ENCODE measurements at places on chromosomes 2 and 18.
A peak's percentile ranks its signal among the peaks of the same experiment; 100 is the strongest.

DNA sequence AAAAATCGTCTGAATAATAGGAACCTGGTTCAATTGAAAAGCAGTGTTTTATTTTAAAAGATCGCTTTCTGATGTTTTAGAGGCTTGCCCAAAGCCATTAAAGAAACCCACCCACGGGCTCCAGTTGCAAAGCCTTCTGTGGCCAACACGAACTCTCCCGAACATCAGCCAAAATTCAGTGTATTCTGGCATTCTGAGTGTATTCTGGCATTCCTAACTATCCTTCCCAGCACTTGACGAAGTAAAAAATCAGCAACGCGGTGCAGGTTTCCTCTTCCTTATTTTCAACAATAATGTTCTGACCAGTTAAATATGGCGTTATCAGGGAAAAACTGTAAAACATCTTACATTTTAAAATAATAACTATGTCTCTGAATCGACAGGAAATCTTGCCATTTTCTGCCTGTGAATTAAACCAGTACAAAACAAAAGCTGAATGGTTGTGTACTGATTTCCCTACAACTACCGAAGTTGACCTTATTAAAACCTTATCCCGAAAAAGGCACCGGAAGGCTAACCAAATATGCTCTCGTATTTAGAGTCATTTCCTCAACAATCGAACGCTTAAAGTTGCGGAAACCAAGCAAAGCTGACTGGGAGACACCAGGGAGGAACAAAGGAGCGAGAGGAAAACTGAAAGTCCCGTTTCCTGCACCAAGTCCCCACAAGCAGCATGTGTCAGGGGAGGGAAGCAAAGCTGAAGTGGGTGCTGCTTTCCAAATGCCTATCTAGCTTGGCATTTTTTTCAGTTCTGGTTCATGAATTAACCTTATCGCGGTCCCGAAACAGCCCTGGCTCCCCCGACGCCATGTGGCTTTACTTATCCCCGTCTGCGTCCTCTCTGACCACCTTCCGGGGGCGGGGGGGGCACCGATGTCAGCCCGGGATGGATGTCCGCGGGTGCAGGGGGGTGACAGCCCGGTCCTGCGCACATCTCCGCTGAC is 44.3 kb downstream of the ZNF516 start:
- DNase-seq = peak; percentile 83

DNA sequence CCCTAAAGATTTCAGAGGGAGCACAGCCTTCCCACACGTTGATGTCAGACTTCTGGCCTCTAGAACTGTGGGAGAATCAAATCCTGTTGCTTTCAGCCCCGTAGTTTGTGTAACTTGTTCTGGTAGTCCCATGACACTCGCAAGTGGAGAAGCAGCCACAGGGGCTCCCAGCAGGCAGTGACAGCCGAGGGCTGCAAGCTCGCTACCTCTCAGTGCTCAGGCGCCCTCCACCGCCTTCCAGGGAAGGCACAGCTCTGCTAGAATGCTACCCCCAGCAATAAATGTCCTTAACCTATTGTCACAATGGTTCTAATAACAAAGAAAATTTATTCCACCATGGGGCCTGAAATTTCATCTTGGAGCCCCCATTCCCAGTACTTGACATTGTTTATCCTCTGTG is 143.1 kb upstream of the ZNF236 start:
- no peak for DNase-seq

- peak; percentile 91 for DNase-seq
These were observed 24.6 kb upstream of the KCMF1 start for GRCh38 chr2:84946204-84947009.

GRCh38 chr18:23810396-23810795 is 121.1 kb downstream of the LAMA3 start:
- no peak for DNase-seq

DNA sequence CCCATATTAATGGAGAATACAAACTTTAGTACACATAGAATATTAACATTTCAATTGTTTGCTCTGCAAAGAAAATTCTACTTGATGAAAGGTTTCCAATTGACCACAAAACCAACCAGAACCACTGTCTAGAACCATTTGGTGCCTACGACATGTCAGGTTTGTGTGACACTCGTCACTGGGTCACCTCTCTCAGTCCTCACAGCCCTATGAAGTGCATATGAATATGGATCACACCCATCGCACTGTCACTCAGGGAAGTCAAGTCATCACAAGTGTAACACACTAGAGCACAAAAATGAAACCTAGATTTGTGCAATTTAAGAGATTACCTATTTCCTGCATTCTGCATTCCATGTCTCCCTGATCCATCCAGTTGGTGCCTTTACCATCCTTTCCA is 43.7 kb downstream of the PTPN2 start:
- DNase-seq = no peak

GRCh38 chr18:55144193-55144930 is 185.1 kb upstream of the CCDC68 start:
- no peak for DNase-seq

DNA sequence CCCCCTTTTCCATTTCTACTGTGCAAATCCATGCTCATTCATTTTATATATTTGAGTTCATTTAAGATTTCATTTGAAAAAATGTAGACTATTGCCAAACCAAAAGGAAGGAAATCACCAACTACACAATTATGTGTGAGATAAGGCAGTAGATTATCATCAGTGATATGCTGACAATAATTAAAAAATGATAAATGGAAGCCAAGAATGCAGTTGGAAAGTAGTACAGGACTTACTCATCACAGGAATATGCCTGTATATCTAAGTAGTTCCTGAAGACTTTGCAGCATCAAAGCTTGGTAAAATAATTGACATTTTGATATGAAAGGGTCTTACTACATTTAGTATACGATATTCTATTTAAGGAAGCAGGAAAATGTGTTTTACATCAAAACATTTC is 166.1 kb upstream of the OTX1 start:
- peak; percentile 45 for DNase-seq

DNA sequence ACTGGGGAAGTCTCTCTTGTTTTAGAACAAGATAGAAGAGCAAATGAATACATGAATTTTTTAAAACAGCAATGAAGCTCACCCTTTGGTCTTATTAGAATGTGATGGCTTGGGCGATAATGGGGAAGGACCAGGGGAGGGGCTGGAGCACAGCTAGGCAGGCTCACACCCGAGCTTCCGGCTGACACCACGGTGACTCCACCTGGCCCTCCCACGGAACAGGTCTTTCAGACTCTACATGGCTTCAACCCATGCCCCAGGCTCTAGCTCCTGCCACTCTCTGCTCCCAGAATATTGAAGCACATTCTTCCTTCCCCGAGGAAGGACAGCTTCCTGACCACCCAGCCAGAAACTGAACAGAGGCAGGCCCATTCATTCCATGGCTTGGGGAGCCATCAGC is 127.5 kb upstream of the AGAP1 start:
- DNase-seq = no peak

- no peak for DNase-seq
These were observed 30.1 kb upstream of the PNO1 start for GRCh38 chr2:68127358-68128242.

DNA sequence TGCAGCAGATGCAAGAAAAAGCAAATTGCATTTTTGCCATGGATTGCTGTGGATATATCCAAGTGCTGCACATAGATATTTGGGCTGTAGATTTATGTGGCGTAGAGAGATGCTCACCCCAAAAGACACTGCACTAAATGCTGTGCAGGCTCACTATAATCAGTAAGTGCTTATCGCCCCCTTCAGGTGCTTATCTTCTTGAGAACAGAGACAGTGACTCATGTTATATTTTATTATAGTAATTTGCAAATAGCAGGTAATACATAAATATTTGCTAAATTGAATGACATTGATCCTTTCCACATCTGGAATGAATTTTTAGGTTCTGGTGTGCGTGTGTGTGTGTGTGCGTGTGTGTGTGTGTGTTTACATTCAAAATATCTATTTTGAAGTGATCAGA is 36.8 kb upstream of the PLEKHM3 start:
- DNase-seq = peak; percentile 50

GRCh38 chr2:2926009-2926857 is 451.4 kb downstream of the EIPR1 start:
- no peak for DNase-seq

DNA sequence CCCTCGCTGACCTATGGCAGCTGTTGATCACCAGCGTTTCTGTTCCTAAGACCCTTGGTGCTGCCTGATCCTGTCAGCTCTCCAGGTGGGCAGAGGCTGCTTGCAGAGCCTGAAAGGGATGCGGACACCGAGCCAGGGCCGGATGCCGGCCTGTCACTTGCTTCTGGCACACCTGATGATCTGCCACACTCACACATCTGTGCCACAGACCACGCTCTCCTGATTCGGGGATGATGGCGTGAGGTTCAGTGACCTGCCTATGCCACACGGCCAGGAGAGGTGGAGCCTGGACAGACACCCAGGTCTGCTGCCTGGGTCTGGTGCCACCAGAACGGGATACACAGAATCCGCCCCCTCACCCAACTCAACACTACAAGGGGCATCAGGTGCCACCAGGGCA is 129.4 kb upstream of the GLI2 start:
- no peak for DNase-seq

DNA sequence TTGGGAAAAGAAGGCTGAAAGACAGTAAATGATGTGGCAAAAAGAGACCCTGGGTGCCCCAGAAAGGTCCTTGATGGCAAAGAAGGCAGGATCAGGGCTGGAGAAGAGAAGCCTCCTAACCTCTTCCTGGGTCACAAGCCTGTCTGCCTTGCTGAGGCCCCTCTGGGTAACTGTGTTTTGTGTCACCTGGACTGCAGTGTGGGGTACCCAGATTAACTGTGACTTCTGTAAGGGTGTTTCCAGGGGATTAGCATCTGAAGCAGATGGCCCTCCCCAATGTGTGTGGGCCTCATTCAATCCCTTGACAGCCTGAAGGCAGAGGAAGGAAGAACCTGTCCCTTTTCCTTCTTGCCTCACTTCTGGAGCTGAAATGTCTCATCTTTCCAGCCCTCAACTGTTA is 35.6 kb upstream of the APCDD1 start:
- no peak for DNase-seq

- no peak for DNase-seq
These were observed 136.8 kb downstream of the ALPK2 start for GRCh38 chr18:58491773-58492752.

- DNase-seq = no peak
These were observed 42.1 kb upstream of the SNED1 start for GRCh38 chr2:240956171-240956934.

GRCh38 chr2:206353685-206354084 is 79.2 kb downstream of the ZDBF2 start:
- DNase-seq = no peak

DNA sequence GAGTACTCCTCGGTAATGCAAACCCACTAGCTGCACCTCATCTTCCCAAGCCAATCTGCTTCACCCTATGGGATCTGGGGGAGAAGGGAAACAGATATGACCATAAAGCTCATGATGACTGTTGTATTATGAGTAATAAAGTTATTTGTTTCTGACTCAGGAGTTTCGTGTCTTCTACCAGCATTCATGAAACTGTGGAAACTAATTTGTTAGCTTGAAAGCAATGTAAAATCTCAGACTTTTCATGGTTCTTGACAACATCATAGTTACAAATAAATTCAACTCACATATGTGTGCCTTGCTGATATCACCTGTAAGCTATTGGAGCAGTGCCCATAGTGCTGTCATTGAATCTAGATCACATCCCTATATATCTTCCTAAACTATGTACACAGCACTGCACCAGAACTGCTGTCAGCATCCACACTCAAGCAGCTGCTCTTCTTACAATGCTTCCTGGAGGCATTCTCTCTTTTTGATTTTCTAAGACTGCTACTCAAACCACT is 135.6 kb upstream of the KYNU start:
- no peak for DNase-seq

GRCh38 chr2:99903981-99904380 is 238.4 kb downstream of the AFF3 start:
- DNase-seq = no peak

GRCh38 chr2:143632751-143633374 is 503.6 kb downstream of the ARHGAP15 start:
- DNase-seq = peak; percentile 6

GRCh38 chr2:85376291-85377065 is 21.9 kb downstream of the ELMOD3 start:
- peak; percentile 70 for DNase-seq

GRCh38 chr2:216560838-216561270 is 62.2 kb downstream of the RPL37A start:
- peak; percentile 89 for DNase-seq

- DNase-seq = peak; percentile 27
These were observed 262.6 kb downstream of the TNS1 start for GRCh38 chr2:217740178-217740577.

GRCh38 chr2:63600881-63601460 is 12.2 kb downstream of the MDH1 start:
- DNase-seq = no peak

DNA sequence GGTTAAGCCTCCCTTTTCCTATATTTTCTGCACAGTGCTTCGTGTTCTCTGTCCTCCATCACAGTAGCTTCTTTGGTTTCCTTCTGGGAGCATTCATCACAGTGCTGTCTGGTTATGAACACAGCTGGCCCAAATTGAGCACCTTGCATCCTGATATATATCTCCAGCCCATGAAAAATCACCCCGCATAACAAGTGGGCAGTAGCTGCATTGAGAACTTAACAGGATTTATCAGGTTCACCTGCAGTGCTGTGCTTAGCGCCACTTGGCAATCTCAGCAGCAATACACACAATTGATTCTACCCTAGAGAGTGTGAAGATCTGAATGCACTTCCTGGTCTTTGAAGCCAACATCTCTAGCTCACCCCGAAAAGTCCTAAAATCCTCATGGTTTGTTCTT is 408.0 kb downstream of the RNF144A start:
- DNase-seq = no peak

DNA sequence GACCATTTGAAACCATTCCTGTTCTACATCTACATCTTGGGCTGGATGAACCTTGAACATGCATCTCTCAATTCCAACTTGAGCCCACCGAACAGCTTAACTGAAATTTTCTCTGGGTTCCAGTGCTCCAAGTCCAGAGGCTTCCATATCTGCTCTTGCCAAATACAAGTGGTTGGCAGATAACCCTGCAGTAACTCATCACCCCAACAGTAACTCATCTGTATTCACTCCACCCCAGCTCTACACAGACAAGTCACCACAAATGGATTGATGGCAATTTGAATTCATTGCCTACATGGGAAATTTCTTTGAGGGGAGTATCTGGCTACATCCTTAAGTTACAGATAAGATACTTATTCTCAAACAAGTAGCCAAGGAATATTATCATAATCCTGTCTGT is 502.4 kb upstream of the TNP1 start:
- DNase-seq = no peak

GRCh38 chr2:133680343-133681049 is 112.2 kb upstream of the NCKAP5 start:
- DNase-seq = no peak

DNA sequence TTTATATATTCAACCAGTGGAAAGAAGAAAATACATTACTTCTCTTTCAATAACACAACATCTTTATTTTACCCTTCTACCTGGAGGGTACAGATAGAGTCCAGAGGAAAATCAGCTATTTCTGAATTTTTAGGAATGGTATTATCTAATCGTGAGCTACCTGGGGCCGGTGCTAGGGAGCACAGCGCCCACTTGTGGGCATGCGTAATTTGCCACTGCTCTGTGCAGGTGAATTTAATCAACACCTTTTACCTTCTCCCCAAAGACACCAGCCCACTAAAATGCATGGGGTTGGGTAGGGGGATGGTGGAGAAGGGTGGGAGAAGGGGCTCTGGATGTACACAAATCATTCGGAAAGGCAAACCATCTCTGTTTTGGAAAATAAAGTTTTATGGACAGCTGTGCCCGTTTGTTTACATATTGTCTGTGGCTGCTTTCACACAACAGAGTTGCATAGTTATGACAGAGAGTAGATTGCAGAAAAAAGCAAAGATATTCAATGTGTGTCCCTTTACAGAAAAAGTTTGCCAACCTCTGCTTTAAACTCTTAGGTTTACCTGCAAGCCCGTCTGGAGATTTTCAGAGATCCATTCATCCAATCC is 51.5 kb upstream of the DCC start:
- no peak for DNase-seq
